ENCODE measurements at places on chromosomes 2 and 18.

GRCh38 chr2:129381789-129382188 is 597.7 kb upstream of the RAB6C start:
- no peak for DNase-seq

DNA sequence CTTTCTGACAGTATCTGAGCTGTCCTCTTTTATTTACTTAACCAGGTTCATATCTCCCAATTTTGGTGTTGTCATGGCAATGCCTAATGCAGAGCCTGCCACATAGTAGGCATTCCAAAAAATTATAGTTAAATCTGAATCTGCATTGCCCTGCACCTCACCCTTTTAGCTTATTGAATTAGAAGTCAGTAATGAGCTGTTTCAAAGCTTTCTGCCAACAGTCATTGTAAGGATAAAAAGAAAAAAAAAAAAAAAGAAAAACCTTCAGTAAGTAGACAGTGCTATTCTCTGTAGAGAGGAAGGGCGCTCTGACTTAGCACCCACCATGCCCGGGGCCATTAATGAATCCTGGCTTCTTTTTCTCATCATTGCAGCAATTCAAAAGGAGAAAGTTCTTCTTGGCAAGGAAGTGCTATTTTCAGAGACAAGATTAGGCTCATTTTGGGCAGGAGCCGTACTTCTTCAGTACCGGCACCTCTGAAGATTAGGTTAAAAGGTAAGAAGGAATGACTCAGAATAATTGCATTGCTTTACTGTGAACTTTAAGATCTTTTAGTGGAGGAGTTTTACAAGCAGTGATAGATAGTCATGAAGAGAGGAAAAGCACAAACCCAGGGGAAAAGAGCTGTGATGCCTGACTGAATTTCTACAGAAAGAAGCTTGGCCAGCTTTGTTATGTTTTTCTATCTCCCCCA is 2041.2 kb upstream of the PIK3C3 start:
- no peak for DNase-seq

- no peak for DNase-seq
These were observed 214.1 kb downstream of the AGPS start for GRCh38 chr2:177606636-177607035.

DNA sequence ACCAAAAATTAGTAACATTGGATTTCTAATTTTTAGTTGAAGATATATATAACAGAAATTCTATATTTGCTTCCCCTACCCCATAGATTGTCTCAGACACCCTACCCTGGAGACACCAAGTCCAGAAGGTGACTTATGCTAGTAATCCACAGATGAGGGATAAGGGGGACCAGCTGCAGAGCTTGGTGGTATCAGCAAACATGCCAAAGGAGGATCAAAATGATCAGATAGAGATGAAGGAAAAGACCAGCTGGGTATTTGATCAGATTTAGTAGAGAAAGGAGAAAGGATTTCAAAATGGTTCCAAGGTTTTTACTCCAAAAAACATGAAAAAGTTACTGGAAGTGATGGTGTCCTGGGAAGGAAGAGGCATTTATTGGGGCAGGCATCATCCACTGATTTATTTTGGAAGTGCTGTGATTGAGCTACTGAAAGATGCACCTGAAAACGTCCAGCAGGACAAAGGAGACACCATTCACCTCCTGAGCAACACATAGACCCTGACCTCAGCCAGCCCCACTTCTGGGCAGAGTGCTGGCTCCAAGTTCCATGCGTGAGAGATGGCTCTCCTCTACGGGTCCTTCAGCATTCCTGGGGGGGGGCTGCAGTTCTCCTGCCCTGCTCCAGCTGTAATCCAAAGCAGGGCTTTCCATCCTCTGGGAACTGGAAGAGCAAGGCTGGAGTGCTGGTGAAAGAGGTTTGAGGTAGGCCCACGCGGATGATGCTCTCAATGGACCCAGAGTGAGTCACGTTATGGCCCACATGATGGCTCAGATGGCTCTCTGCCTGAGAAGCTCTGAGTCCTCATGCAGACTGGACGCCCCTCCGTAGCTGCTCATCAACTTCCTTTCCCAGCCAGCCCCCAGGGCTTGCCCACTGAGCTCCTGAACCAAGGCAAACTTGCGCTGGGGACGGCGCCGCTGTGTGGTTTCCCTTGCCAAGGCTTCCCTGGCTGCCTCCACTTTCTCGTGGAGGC is 3.7 kb upstream of the LRRFIP1 start:
- no peak for DNase-seq

DNA sequence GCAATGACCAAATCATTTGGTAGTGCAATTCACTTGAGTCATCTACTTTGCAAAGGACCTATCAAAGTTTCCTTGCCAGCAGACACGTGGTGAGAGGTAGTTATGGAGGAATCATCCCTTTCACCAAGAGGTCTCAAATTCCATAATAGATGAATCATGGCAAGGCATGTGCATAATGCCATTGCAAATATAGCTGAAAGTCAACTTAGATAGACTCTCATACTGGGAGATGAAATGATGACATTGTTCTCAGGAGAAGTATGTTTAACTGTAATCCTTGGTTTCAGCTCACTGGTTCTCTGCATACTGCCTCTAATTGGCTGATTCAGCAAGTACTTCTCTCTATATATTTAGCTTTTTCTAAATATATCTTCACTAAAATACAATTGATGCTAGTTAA is 57.2 kb downstream of the CALCRL start:
- DNase-seq, result no peak
